ENCODE measurements at places on chromosomes 1 and 21. TPM values are rescaled to one million over a fixed set of nuclear protein-coding genes. Genes with fewer than 3 reads are reported as not detected.

ASCL5 gene
- total RNA-seq = not detected

HEATR1 gene
- total RNA-seq = 18.9 TPM

GPR25 gene
- total RNA-seq = not detected

CD2 gene
- not detected for total RNA-seq

PROK1 gene
- total RNA-seq = 0.14 TPM

IGSF3 gene
- under 0.01 TPM for total RNA-seq

GJA9 gene
- total RNA-seq = under 0.01 TPM

MPL gene
- not detected for total RNA-seq

GSTM5 gene
- 8.5 TPM for total RNA-seq

LCE6A gene
- not detected for total RNA-seq

TNNI3K gene
- total RNA-seq = 1.1 TPM

ZBTB8B gene
- not detected for total RNA-seq

OR10K1 gene
- not detected for total RNA-seq

SOX13 gene
- total RNA-seq = 2.2 TPM

C1orf210 gene
- not detected for total RNA-seq

HCN3 gene
- 1.0 TPM for total RNA-seq

PRDM16 gene
- total RNA-seq = 1.2 TPM

Data from smooth muscle cell of bladder (primary cell).